ENCODE measurements at places on chromosomes 3 and 15.

GRCh38 chr15:31985607-31986006 is 44.7 kb upstream of the CHRNA7 start:
- DNase-seq, result no peak

GRCh38 chr15:62706317-62706716 is 336.2 kb upstream of the TPM1 start:
- DNase-seq, result no peak

DNA sequence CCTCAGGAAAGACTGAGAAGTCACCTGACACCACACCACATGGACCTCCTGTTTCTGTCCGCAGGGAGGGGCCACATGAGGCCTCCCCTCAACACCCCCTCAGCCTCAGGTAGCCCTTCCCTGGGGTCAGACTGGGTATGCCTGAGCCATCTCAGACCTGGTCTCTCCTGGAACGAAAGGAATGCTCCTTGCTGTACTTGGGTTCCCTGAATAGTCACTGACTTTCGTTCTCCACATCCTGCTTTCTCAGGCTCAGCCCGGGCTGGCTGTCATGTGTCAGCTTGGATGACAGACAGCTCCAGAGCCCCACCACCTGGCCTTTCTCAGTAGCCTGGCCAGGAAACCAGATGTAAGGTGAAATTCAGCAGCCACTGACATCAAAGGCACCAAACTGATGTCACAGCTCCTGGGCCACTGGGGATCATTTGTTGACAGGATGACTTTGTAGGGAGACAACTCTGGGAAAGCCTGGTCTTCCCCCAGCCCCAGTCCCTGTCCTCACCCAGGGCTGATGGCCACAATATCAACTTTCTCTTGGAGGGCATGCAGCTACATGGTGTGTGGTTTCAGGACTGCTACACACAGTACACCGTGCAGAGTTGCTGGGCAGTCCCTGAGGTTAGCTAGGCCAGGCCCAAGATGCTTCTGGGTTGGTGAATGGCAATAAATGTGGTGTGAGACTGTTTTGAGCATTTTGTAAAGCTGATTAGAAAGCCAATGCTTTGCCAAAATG is 141.4 kb upstream of the MRPS22 start:
- no peak for DNase-seq

DNA sequence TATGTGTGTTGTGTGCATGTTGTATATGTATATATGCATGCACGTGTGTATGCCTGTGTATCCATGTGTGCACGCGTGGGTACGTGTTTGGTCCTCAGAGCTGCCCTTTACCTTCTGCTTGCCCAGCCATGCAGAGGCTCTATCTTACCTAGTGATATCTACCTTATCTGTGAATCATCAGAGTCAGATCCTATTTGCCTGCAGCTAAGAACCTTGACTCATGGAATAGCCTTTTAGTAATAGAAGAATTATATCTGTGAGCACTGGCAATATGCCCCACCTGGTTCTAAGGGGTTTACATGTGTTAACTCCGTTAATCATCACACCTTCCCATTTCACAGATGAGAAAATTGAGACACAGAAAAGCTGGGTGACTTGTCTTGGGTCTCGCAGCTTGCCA is 11.0 kb downstream of the PGPEP1L start:
- DNase-seq, result no peak

All from NCI-H1092 (cell line).